ENCODE measurements at places on chromosomes 2 and 18.

DNA sequence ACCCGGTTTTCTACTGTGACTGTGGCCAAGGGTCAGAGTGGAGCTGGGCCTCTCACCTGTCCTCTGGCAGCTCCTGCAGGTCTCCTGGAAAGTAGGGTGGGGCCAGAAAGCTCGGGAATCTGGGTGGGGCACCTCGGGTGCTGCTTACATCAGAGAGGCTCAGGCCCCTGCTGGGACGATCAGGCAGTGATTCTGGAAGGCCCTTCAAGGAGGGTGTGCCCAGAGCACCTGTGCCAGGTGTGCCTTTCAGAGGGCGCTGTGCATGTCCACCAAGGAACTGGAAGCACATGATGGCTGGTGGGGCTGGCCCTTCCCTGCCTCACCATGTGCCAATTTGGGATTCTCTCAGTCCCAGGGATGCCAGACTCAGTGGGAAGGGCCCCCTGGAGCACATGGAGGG is 44.0 kb downstream of the ATP6V1C2 start:
- no peak for DNase-seq

GRCh38 chr2:142545036-142545435 is 332.4 kb upstream of the KYNU start:
- no peak for DNase-seq

DNA sequence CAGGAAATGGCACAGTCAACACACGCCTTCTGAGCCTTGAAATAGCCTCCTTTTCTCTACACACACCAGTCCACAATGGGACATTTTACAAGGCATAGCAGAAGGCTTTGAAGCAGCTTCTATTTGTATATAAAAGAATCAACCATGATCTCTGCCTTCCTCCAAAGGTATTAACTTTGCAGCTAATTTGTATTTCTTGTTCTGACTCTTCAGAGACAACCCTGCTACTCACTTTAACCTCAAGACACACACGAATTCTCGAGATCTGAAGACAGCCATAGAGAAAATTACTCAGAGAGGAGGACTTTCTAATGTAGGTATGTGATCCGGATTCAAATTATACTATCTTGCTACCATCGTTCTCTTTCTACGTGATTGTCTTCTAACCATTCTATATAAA is 104.6 kb downstream of the VIT start:
- DNase-seq, result no peak

- no peak for DNase-seq
These were observed 111.3 kb upstream of the TLK1 start for GRCh38 chr2:171271971-171272436.

DNA sequence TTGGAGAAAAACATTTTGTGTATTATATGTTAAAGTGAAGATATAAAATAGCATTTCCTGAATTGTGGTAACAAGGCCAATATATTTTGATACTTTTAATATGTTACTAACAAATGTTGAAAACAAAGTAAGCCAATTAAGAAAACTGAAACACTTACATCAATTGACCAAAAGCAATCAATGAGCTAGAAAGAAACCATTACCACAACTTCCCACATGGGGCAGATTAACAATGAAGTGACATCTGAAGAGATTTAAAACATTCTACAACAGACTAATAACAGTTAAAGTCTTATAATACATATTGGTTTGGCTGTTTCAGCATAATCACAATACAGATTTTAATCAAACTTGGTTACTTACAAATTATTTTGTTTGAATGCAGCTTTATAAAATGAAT is 282.4 kb upstream of the NETO1 start:
- DNase-seq, result no peak

- DNase-seq, result no peak
These were observed 471.9 kb upstream of the UBE2E3 start for GRCh38 chr2:180508458-180508857.

DNA sequence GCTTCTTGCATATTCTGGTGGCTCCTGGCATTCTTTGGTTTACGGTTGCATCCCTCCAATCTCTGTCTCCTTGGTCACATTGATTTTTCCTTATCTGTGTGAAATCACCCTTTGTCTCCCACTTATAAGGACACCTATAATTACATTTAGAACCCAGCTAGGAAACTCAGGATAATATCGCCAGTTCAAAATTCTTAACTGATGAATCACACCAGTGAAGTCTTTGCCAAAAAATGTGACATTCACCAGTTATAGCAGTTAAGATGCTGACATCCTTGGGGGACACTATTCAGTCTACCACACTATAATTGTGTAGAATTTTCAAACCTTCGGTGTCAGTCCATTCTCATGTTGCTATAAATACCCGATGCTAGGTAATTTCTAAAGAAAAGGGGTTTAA is 320.2 kb downstream of the TMX3 start:
- no peak for DNase-seq

- DNase-seq, result no peak
These were observed 1452.6 kb upstream of the ACVR2A start for GRCh38 chr2:146392186-146392585.

DNA sequence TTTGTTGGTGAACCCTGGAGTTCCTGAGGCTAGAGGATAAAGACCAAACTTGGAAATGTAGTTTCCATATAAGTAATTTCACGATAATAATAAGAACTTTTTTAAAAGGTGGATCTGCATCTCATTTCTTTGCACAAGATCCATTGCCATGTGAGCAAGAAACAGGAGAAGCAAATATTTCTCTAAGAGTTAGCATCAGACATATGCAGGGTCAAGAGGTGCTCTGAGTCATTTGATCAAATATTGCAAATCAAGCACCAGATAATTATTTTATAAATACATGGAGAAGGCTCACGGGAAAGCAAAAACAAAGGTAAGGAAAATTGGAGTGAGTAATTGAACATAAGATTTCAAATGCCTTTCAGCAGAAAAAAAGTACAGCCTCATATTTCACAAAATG is 118.0 kb downstream of the DTNA start:
- no peak for DNase-seq

DNA sequence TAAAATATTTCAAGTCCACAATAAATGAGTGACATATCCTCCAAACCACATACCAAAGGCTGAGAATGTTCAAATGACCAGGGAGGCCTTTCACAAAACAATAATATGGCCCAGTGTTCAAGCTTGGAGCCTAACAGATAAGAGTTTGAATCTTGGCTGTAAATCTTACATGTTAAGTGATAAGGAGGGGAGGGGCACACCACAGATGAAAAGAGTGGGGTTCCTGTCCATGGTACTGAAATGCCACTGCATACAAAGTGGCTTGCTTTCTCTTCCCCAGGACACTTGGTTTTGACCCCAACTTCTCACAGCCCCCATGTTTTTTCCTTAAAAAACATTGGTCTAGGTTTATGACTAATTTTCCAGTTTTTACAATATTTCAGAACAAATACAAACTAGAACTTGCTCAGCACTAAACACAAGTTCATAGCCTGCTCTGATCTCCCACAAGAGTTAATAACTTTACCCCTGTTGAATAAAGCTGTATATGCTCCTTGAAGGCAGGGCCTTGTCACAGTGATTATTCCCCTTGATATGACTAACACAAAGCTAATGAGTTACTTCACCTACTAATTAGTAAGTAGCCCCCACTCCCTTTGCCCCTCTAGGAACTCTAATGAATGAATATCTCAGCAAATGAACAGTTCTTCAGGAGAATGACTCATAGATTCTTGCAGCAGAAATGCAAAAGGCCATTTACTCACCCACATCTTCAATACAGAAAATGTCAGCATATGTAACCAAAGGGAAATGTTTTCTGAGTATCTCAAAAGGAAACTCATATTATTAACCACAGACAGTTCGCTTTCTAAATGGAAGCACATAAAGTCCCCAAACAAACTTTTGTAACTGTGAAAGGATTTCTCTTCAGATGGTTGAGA is 142.2 kb downstream of the SATB2 start:
- no peak for DNase-seq

DNA sequence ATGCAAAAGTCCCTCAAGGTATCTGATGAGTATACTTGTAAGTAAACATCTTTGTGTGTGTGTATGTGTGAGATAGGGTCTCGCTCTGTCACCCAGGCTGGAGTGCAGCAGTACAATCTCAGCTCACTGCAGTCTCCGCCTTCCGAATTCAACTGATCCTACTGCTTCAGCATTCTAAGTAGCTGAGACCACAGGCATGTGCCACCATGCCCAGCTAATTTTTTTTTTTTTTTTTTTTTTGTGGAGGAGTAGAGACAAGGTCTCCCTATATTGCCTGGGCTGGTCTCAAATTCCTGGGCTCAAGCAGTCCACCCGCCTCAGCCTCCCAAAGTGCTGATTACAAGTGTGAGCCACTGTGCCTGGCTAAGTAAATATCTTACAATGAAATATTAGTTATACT is 23.2 kb downstream of the ADAM17 start:
- no peak for DNase-seq

GRCh38 chr2:58762176-58762781 is 521.2 kb upstream of the FANCL start:
- DNase-seq, result no peak

- DNase-seq, result no peak
These were observed 126.3 kb downstream of the IRS1 start for GRCh38 chr2:226673314-226673723.

- no peak for DNase-seq
These were observed 38.8 kb upstream of the METTL21A start for GRCh38 chr2:207663870-207664545.

DNA sequence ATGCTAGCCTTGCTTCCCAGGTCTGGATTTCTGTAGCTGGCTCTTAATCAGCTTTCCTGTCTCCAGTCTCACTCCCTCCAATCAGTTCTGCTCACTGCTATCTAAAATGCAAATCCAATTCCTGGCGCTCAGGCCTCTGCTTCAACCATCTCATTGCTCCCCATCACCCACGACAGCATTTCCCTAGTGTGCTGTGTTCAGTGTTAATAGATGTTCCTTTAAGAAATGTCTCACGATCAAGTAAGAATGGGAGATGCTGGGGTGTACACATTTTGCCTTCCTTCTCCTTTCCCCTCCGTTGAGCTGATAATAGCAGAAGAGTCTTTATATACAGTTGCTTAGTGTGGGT is 1.6 kb upstream of the PUM2 start:
- no peak for DNase-seq

DNA sequence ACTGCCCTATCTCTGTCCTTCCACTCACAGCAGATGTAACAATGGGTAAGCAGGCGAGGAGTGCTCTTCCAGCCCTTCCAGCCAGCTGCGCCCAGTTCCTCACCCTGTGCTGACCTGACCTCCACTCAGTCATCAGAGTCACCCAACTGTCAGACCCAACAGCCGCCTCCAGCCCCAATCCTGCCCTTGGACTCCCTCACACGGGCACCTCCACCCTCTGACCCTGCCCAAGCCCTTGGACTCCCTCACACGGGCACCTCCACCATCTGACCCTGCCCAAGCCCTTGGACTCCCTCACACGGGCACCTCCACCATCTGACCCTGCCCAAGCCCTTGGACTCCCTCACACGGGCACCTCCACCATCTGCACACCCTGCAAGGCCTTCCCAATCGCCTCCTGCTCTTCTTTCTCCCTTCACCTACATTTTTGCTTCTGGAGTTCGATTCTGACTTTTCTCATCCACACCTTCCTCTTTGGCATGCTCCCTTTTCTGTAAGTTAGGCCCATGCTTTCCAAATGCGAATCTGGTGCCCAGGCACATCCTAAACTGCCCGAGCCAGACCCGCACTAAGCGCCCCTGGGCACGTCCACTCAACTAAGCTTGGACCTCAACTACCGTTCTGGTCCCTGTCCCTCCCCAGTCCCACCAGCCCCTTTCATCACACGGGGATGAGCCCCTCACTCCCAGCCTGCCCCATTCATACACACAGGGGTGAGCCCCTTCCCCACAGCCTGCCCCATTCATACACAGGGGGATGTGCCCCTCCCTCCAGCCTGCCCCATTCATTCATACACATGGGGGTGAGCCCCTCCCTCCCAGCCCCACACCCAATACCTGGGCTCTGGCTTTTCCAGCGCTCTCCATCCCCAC is 15.9 kb downstream of the EIPR1 start:
- no peak for DNase-seq

- DNase-seq, result no peak
These were observed 18.4 kb downstream of the CASP10 start for GRCh38 chr2:201201371-201201770.

GRCh38 chr2:77746780-77747179 is 224.6 kb upstream of the LRRTM4 start:
- DNase-seq, result no peak

DNA sequence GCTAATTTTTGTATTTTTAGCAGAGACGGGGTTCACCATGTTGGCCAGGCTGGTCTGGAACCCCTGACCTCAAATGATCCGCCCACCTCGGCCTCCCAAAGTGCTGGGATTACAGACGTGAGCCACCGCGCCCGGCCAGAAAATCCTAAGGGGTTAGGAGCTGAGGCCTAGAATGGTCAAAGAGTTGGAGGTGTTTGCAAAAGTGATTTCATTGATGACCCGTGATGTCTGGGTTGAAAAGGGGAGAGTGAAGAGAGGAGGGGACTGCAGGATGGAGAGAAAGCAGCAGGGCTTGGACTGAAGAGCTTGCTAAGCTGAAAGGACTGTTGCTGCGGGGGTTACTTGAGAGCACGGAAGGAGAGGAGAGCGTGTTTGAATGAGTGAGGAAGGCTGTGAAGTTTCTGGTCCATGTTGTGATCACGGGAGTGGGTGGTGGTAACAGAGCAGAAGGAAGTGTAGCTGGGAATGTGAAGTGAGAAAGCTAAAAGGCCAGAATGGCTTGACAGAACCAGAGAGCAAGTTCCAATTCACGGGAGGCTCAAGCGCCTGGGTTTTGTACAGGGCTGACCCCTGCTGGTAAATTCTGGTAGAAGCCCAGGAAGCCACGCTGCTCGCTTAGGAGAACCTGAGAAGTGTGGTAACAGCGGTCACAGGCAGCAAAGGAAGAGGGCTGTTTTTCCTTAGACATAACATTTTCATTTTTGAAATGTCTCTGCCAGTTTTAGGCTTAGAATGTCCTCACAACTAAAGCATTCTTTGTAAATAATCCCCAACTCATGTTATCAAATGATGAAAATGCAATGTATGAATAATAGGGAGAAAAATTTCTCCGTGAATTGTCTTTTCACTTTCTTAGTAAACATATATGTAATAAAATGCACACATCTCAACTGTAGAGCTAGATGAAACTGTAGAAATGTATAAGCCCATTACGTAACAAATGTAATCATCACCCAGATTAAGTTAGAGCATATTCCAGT is 40.5 kb upstream of the ACTR2 start:
- peak; percentile 58 for DNase-seq

DNA sequence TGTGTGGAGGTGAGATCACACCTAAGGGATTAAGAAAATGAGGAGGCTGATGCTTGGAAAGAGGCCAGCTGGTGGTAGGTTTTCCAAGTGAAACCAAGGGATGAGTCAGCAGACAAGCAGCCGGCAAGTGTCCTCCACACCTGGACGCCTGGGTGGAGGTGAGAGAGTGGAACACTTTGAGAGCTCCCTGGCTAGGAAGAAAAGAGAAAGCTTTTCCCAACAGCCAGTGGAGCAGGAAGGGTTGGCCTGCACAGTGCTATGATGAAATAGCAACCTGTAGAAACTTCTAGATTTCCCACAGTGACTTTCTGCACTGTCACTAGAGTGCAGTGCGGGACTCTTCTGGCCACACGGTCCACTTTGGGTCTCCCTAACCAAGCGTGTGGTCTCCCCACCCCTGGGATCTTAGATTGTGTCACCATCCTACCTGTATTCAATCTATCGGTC is 19.6 kb upstream of the IL37 start:
- DNase-seq, result no peak

All from CD4-positive, alpha-beta T cell treated with Interleukin-6 at 100 ng/mL for 8 hours (primary cell).